Omental fat pad (tissue), 4 donors: ENCODE measurements at places on chromosomes 7 and 10. TPM values are rescaled to one million over a fixed set of nuclear protein-coding genes. Genes with fewer than 3 reads are reported as not detected.
A peak's percentile ranks its signal among the peaks of the same experiment; 100 is the strongest.

GRCh38 chr7:77537778-77538280 lies 734 bp downstream of the PTPN12 start:
- no peak for DNase-seq

Gene CYP2C8
- total RNA-seq: 0.46 TPM

- no peak for DNase-seq
Measured at GRCh38 chr10:74113546-74113945, 37.1 kb downstream of the AP3M1 start.

Gene PNLIPRP2
- total RNA-seq: not detected

DNA sequence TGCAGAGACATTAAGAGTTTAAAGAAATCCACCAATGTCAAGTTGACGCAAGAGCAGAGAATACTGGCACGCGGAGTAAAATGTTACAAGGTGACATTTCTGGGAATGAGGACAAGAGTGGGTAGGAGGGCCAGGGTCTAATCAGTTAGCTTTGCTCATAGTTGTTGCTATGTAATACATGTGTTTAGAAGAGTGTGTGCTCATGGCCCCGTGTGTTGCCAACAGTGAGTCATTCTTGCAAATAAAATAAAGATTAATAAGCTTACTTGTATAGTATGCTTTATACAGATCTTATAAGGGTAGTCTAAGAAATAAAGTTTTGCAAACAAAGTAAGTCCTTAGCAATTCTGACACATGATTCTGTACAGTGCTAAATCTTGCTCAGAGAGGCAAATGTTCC lies 64.5 kb downstream of the DNMBP start:
- peak; percentile 45 for DNase-seq

Gene NUTM2E
- total RNA-seq: not detected
